HT1080 (cell line): ENCODE measurements at places on chromosomes 5 and 9. TPM values are rescaled to one million over a fixed set of nuclear protein-coding genes. Genes with fewer than 3 reads are reported as not detected.
A peak's percentile ranks its signal among the peaks of the same experiment; 100 is the strongest.

- DNase-seq: peak; percentile 34
Measured at GRCh38 chr9:136799854-136800657, 3.9 kb downstream of the CCDC183 start.

DNA sequence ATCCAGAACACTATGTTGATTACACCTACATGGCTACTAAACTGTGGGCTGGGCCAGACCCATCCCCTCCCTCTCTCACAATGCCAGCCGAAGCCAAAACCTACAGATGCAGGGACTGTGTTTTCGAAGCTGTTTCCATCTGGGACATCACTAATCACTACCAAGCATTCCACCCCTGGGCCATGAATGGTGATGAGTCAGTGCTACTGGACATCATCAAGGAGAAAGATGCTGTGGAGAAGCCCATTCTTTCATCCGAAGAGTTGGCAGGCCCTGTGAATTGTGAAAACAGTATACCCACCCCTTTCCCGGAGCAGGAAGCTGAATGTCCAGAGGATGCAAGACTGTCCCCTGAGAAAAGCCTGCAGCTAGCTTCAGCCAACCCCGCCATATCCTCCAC is 65.0 kb downstream of the ZNF462 start:
- no peak for DNase-seq

ZDHHC21 gene
- 5.8 and 7.4 TPM in 2 replicates for total RNA-seq

- no peak for DNase-seq
Measured at GRCh38 chr5:174599992-174600391, 124.4 kb upstream of the MSX2 start.

DNA sequence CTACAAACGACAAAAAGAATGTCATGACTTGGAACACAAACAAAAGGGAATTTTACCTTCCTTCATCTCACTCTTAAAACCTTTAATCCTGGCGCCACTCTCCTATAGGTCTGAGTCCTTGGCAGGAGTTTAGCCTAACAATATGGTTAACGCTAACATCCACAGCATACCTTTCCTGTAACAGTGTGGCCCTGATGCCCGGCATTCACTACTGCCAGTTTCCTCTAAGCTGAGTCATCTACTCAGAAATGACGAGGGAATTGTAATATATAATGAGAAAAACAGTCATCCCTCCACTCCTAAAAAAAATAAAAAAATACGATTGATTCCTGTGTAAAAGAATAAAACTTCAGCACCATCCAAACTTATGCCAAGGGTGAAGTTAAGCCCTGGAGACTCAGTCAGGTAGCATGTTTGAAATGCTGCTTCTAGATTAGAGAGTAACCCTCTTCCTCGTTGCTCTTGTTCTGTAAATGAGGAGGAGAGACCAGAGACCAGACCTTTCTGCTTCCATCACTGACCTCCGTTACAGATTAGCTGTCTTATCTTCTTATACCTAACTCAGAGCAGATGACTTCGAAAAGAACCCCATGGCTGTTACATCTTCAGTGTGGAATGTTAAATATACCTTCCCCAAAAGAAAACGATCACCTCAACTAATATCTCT is 37.4 kb downstream of the CCDC125 start:
- DNase-seq: peak; percentile 78

SLIT3 gene
- 0.08 and 0.23 TPM in 2 replicates for total RNA-seq

GRCh38 chr5:150106674-150107426 is 20.5 kb upstream of the CSF1R start:
- DNase-seq: no peak

GRCh38 chr5:168137265-168137664 is 154.2 kb upstream of the WWC1 start:
- DNase-seq: no peak

GRCh38 chr5:82222597-82223574 is 55.3 kb downstream of the RPS23 start:
- DNase-seq: no peak

GRCh38 chr9:37880916-37881479 is 22.9 kb downstream of the SLC25A51 start:
- no peak for DNase-seq

GRCh38 chr5:150147670-150148069 is 8.0 kb downstream of the PDGFRB start:
- no peak for DNase-seq

DNA sequence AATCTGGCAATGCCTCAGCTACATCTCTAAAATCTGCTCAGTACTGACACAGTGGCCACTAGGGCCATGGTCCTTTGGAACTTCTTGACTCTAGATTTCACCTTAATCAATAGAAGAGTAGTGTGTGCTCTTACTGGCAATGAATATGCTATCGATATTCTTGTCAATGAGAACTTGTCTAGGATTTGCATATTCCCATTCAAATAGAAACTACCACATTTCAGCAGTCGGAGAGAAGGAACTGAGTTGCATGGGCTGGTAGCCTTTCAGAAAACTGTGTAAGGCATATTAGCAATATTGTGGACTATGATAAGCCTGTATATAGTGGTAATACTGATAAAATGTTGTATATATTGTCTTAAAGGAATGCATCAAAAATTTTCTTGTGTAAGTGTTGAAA is 45.3 kb upstream of the NAA35 start:
- DNase-seq: no peak

- DNase-seq: no peak
Measured at GRCh38 chr5:112122353-112122752, 296.7 kb downstream of the EPB41L4A start.

DNA sequence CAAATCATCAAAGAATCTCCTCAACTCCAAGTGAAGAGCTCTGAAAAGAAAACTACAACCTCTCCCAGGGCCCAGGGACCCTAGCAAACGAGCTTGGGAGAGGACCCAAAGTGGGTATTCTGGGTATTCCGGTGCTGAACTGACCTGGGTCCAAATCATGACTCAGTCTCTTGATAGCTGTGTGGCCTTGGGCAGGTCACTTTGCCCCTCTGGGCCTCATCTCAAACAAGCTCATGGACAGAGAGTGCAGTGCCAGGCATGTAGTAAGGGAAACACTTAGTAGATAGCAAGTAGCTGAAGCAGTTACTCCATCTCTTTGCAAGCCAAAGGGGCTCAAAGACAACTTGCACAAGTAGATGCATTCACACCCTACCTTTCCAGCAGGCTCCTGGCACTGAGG is 12.4 kb downstream of the ACSL6 start:
- no peak for DNase-seq

ZFR gene
- 76.9 and 83.1 TPM in 2 replicates for total RNA-seq

DNA sequence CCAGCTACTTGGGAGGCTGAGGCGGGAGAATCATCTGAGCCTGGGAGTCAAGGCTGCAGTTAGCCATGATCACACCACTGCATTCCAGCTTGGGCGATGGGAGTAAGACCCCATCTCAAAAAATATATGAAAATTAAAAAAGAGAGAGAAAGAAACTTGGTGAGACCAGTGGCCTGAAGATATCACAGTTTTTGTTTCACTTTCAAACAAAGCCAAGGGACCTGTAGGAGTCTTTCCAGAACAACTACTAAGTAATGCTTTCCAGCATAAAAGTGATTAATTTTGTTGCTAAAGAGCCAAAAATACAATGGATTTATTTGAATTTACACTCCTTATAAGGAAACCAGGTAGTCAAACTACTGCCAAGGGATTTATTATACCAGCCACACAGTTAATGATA is 23.5 kb downstream of the GKAP1 start:
- DNase-seq: no peak

- no peak for DNase-seq
Measured at GRCh38 chr5:56638061-56638621, 177.2 kb upstream of the MAP3K1 start.

DNA sequence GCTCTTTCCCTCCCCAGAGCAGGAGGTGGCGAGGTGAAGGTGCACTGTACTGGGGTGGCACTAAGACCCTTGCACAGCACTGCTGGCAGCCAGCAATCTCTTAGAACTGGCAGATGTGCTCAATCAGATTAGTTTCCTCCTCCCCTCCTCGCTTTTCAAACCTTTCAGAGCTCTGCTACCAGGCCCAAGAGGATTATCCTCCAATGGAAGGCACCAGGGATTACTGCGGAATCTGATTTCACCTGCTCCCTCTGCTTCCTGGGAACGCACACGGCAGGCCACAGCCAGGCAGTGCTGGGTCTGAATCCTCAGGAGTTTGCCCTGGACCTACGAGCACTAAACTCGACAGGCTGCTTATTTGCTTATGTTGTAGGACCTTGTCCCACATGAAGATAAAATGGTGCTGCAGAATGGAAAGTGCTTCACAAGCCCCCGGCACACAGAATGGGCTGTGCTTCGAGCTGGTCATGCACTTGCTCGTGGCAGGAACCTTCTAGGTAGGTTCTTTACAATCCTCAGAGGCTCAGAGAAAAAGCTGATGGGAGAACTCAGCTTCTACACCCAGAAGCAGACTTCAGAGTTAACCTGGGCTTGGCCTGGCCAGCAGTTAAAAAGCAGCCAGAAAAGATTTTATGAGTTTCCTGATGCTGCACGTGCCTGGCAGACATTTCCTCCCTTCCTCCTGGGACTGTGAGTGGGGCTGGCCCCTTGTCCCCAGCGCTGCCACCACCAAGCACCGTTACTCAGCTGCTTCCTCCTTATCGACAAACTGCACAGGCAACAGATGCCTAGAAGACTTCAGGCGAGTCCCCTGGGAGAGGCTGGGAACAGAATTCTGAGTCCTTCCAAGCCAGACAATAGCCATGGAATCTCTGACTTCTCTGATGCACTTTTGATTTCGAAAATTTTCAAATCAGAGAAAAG is 33.1 kb downstream of the FABP6 start:
- no peak for DNase-seq

DNA sequence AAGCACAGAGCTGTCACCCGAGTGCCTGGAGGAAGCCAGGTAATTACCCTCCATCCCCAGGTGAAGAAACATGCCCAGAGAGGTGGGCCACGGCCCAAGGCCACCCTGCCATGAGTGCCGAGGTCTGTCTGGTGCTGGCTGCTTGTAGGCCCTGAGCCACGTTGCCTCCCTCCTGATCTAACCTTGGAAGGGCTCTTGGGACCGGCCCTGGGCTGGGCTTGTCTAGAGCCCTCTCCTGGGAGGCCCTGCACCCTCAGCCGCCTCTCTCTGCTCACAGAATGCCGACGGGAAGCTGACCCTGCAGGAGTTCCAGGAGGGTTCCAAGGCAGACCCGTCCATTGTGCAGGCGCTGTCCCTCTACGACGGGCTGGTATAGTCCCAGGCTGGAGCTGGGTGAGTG is 39.4 kb upstream of the HMCN2 start:
- DNase-seq: no peak

- DNase-seq: no peak
Measured at GRCh38 chr5:81749192-81749560, 1.7 kb downstream of the SSBP2 start.

- DNase-seq: no peak
Measured at GRCh38 chr5:176535664-176536131, 1.5 kb downstream of the RNF44 start.

- no peak for DNase-seq
Measured at GRCh38 chr9:87372356-87372851, 125.3 kb upstream of the DAPK1 start.

DNA sequence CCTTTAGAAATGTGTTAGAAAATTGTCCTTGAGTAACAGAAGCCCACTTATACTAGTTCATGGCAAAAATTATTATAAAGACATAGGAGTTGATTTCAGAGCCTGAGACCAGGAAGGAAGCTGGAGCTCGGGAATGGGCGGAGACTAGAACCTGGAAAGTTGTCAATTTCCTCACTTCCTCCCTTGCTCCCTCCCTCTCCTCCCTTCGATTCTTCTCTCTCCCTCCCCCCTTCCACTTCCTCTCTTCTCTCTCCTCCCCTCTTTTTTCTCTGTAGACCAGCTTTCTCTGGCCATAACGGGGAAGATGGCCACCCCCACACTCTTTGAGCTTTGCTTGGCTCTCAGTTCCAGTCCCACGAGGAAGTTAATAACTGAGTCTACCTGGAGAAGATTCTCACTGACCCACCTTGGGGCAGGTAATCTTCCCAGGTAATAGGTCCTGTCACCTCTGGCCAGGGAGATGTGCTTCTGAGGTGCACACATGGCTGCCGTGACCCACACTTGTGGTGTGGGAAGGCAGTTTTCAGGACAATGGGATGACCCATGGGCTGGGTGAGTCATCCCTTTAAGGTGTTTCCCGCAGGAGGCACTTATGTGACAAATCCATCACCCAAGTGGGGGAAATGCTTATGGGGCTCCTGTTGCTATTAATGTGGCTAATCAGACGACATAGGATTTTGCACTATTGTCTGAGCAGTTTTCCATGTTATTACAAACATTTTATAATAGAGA is 78.7 kb downstream of the HSPA4 start:
- peak; percentile 74 for DNase-seq

WASHC1 gene
- total RNA-seq: 7.7 and 9.3 TPM in 2 replicates

DNA sequence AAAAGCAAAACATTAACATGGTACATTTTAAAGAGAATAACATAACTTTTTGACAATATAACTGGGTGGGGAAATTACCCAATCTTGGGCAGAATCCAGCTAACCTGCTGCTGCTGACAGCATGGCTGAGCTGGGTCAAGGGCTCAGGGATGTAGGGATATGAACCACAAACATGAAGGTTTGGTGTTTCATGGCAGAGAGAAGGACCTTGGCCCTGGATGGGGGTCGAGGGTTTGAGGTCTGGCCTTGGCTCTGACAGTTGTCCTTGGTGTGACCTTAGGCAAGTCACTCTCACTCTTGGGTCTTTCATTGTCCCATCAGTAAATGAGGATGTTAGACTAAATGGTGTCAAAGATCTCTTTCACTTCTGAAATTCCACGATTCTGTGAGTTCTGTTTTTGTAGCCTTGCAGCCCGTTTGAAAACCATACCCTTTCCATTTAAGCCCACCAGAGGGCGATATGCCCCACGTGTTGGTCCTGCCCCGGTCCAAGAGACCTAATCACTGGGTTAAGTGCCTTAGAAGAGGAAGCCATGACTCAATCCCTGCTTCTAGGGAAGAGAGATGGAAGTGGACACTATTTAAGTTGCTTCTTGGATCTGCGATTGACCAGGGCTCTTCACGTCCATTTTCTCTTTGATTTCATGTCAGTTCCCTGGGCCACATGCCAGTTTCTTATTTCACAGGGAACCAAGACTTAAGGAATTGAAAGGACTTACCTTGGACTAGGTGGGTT is 56.8 kb upstream of the TEX48 start:
- peak; percentile 85 for DNase-seq

DNA sequence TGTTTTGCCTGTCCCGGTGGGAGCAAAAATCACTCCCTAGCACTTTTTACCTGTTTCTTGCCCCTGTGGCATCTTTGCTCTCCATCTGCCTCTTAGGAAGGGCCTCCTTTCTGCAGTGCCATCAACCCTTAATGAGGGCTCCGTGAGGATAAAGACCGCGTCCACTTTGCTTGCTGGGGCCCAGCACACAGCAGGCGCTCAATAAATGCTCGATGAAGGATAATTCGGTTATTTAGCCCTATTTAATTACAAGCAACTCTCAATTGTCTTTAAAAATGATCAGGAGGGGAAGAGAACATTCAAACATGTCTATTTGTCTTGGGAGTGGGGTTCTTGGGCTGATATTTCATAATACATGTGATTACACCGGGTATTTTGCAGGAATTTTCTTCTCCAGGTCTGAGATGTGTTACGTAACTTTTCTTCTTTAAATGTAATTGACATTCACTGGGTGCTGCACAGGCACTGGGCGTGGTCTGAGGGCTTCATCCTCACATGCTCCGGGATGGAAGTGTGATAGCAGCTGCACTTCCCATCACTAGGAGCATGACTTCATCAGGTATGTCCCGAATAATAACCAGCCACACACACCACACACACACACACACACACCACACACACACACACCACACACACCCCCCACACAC is 19.8 kb upstream of the NTNG2 start:
- DNase-seq: peak; percentile 22
